ENCODE measurements at places on chromosomes 3 and 15. TPM values are rescaled to one million over a fixed set of nuclear protein-coding genes. Genes with fewer than 3 reads are reported as not detected.

The ABHD14A gene
- total RNA-seq, result 22.4 TPM

The HERC2 gene
- 54.8 TPM for total RNA-seq

The NR1I2 gene
- 0.18 TPM for total RNA-seq

The TRANK1 gene
- total RNA-seq, result 10.9 TPM

The CRBN gene
- total RNA-seq, result 41.9 TPM

The BTBD1 gene
- 130 TPM for total RNA-seq

The TRH gene
- not detected for total RNA-seq

The RBP2 gene
- total RNA-seq, result not detected

The AGBL1 gene
- not detected for total RNA-seq

The EFHB gene
- total RNA-seq, result not detected

The GP5 gene
- total RNA-seq, result not detected

Data from right cardiac atrium (tissue), 5 donors.